ENCODE measurements at places on chromosomes 11 and 22. TPM values are rescaled to one million over a fixed set of nuclear protein-coding genes. Genes with fewer than 3 reads are reported as not detected.

- DNase-seq = no peak
Observed at GRCh38 chr11:92449222-92449621, 224.6 kb downstream of the FAT3 start.

DNA sequence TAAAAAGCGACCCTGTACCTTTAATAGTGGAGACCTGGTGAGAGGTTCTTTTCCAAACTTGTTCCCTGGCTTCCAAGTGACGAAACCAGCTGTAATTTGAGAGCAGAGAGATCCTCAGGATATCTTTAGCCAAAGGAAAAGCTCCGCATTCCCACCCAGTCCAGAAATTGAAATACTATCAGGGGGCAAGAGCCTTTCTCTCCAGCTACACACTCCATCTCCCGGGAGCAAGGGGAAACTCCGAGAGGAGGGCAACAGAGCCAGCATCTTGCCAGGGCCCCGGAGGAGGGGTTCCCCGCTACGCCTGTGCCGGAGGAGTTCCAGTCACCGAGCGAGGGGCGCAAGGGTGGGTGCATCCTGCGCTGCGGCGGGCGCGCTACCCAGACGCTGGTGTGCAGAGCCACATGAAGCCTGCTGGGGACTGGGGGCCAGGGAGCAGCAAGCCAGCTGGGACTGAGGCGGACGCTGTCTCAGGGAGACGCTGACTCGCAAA, at the start of gene FIBIN:
Gene FIBIN, plus strand, starts transcription at position 148 of the 493 bp plus-strand sequence. CDS start 415 bp downstream, outside the sequence.
- no peak for DNase-seq

- DNase-seq = no peak
Observed at GRCh38 chr22:48941033-48941902, 886.4 kb downstream of the BRD1 start.

GRCh38 chr11:534396-535209, 773 bp downstream of the HRAS start:
- DNase-seq = no peak

GRCh38 chr11:20658135-20658534, 11.3 kb upstream of the NELL1 start:
- no peak for DNase-seq

GRCh38 chr11:115428306-115428705, 75.9 kb downstream of the CADM1 start:
- DNase-seq = no peak

DNA sequence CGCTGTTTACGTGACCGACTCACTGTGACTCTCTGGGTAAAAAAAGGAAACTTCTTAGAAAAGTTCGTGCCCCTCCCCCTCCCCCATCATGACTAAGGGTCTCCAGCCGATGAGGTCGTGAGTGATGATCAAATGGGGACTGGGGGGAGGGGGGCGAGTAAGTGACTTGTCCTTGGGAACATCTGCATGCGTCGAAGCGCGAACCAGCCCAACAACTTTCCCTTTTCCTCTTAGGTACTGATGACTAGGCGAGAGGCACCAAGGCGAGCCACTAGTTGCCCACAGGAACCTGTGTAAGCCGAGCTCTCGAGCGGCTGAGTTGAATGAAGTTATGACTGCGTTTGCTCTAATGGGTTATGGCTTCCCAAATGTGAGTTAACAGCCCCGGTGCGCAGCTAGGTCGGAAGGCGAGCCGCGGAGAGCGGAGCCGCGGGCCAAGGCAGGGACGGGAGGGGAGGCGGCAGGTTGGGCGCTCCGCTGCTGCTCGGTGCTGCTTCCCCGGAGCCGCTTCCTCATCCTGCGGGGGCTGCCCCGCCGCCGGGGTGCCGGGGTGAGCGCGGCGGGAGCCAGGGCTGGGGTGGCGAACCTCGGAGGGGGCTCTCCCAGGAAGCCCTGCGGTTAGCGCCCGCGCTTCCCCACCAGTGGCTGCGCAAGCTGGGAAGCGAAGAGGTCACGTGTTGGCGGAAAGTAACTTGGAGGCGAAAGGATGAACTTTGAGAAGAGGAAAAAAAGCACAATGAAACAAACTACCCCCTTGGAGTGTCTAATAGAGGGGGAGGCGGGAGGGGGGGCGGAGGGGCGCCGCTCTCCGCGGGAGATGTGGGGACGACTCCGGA, 22.1 kb upstream of the BDNF start:
- no peak for DNase-seq

DNA sequence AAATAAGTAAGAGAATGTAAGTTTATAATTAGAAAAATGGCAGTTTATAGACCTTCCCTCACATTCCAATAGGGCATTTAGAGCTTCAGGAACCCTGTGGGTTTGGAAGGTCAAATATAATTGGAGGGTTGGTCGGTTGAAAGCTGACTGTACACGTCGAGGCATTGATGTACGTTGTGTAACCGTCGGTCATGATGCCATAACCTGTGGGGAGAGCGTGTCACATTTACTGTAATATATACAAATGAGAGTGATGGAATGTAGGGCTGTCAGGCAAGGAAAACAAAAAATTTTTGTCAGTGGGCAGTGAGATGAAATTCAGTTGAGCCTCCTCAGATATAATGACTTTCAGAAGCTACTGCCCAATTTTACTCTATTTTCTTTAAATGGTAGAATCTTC, 88.5 kb downstream of the ARL14EP start:
- DNase-seq = no peak

- no peak for DNase-seq
Observed at GRCh38 chr11:35950082-35950481, 6.2 kb downstream of the LDLRAD3 start.

GRCh38 chr22:44051358-44051757, 27.3 kb downstream of the PARVB start:
- no peak for DNase-seq

DNA sequence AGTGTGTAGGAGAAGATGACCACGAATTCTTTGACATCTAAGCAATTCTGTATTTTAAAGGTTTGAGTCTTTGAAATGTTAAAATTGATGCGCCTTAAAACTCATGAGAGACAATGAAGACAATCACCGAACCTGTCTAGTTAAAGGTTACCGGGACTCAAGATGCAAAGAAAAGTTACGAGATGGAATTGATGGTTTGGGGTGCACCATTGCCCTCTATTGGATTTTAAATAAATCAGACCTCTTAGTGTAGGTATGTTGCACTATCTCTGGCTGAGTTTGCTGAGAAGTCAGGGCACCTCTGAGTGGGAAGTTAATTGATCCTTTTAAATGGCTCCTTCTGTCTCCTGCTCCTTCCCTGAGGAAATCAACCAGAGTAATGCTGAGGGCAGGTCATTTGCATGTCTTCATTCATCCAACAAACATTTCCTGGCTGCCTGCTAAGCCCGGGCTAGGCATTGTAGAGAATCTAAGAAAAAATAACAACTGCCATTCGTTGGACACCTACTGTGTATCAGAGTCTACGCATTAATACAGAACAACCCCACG, 19.4 kb upstream of the TMA7B start:
- DNase-seq = peak; percentile 56

DNA sequence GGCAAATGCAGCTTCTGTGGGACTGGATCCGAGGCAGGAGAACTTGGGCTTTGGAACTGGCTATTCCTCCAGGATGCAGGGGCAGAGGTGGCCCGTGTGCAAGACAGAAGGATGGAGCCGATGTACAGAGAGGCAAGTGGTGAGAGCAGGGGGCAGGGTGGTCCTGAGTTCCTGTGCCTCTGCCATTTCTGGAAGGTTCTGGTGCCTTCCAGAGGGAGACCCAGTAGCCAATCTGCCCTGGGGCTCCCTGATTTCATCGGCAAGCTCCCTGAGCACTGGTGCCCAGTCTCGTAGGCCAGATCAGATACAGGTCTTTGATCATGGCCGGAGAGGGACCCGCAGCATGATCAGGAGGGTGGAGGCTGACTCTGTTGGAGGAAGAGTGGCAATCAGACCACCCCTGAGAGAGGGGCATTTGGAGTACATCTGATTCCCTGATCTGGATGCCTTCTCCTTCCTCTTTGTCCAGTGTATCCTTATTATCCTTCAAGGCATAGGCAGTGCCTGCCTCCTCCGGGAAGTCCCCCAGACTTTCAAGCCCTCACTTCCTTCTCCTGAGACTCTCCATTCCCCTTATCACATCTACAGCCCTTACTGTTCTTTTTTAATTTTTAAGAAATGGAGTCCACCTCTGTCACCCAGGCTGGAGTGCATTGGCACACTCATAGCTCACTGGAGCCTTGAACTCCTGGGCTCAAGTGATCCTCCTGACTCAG, 9.7 kb downstream of the MRGPRD start:
- no peak for DNase-seq

DNA sequence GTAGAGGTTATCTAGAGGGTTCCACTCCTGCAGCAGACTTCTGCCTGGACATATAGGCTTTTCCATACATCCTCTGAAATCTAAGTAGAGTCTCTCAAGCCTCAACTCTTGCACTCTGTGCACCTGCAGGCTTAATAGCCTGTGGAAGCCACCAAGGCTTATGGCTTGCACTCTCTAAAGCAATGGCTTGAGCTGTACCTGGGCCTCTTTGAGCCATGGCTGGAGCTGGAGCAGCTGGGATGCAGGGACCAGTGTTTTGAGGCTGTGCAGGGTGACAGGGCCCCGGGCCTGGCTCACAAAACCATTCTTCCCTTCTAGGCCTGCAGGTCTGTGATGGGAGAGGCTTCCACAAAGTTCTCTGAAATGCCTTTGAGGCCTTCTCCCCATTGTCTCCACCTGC, 2.9 kb upstream of the NXPE4 start:
- no peak for DNase-seq

DNA sequence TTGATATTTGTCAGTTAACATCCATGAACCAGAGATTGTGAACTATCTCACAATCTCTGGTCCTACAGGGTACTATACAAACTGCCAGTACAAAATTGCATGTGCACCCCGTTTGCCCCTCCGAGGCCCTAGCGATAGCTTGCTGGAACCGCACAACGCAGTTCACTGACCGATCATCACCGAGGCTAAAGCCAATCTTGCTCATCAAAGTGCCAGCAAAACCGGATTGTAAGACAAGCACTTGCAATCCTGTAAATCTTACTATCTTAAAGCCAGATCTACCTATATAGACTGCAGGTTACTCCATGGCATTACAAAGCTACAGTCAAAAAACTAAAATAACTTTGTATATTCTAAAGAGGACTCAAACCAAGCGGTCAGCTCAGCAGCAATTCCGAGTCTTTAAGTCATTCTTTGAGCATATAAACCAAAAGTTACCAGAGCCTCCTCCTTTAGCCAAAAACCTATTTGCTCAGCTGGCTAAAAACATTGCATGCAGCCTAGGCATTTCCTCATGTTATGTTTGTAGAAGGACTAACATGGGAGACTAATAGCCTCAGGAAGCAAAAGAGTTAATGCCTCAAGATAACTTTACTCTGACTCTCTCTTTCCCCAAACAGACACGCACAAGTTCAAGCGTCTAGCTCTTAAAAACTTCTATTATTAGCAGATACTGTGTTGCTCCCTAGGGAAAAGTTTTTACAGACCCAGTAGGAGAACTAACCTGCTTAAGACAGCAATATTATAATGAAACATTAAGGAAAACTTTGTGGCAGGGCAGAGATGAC, 30.7 kb upstream of the CPT1A start:
- no peak for DNase-seq

The FLRT1 gene
- total RNA-seq = not detected

The POTEH gene
- not detected for total RNA-seq

The SCO2 gene
- total RNA-seq = 10.5 TPM

The CCDC116 gene
- total RNA-seq = 0.42 TPM
